GM12892 (cell line): ENCODE measurements at places on chromosomes 1 and 21.

DNA sequence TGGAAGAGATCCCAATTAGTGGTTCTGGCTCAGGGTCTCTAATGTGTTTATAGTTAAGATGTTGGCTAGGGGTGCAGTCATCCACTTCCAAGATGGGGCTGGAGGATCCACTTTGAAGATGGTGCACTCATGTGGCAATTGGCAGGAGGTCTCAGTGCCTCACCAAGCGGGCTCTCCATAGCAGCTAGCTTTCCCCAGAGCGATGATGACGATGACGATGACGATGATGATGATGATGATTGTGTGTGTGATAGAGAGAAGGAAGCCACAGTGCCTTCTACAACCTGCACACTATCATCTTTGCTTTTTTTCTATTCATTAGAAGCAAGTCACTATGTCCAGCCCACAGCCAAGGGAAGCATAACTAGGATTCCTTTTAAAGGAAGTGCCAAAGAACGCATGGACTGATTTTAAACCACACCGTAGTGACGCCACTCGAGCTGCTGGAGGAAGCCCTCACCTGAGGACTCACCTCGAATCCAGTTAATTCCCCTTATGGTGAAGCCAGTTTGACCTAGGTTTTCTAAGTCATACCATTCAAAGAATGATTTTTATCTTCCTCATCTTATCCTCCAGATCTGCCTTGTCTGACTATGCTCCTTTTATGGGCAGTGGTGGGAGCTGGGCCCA lies 49.4 kb downstream of the SRRM1 start:
- no peak for DNase-seq

DNA sequence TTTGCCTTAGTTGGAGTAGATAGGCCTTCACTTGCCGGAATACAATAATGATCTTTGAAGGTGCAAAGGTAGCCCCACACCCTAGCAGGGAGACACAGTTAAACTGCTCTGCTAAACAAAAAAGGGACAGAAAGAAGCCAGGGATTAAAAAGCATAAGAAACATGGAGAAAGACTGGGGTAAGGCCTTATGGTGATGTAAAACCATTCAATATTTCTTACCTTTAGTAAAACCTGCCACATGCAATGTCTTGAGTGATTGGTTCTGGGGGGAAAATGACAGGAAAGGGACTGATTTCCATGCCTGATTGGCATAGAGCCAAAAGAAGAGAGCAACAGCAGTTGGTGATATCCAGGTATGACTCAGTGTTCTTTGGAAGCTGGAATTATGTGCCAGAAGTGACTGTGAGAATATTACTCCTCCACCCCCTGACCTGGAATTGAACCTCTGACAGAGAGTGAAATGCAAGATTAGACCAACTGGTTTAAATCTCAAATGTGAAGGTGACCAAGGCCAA lies 8.1 kb downstream of the DNASE2B start:
- DNase-seq: no peak

- DNase-seq: no peak
These were observed 297.7 kb downstream of the PTPRC start for GRCh38 chr1:198936371-198937083.

DNA sequence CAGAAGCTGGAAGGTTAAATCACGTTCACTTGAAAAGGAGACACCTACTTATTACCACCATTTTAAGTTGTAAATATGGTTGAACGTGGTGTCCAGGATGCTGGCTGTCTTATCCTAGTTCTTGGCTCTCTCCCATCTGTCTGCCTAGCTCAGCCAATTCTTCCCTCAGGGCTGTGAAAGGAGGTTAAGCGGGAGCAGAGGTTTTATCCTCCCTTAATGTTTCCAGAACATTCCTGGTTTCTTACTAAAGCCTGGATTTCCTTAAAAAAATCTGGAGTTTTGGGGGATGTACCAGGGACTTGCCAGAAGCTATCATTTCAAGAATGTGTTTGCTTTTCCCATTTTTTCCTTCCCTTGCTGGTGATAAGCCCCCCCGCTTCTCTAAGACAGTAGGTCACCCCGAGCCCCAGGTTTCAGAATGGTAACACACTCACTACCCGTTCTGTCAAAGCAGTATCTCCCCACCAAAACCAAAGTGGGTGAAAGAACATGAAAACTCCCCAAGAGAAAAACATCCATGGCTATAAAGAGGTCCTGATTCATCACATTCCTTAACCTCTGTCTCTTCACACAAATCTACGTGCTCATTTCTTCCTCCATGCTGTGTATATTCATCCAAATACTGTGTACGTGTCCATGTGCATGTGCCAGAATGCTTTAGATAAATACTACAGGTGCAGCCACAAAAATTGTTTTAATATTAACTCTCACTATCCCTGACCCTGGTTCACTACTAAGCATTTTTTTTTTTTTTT lies 114.7 kb downstream of the MAP3K21 start:
- no peak for DNase-seq

- DNase-seq: no peak
These were observed 6.2 kb upstream of the OXCT2 start for GRCh38 chr1:39777306-39777705.

DNA sequence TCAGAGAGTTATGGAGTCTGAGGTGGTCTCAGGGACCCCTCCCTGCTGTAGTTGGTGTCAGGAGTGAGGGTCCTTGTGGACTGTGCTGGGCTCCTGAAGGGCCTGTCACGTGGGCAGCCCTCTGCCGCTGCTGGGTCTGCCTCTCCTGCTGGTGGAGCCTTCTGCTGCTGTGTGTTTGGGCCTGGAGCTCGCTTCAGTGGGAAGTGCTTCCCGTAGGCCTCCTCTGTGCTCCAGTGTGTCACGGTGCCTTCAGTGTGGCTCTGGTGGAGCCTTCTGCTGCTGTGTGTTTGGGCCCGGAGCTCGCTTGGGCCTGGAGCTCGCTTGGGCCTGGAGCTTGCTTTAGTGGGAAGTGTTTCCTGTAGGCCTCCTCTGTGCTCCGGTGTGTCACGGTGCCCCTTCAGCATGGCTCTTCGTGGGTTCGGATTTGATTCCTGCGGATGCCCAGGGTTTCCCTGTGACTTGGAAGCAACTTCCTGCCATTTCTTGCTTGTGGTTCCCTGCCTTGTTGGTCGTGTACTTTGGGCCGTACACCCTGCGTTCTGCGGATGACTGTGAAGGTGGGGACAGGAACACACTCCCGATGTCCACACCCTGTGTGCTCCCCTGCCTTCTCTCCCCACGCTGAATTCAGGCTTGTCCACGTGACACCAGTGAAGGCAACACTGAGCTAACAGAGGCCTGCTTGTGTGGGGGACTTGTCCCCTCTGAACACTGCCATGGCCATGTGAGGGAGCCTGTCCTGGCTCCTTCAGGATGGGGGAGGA lies 19.5 kb downstream of the C1orf174 start:
- no peak for DNase-seq

GRCh38 chr1:162178432-162178831 lies 108.9 kb downstream of the NOS1AP start:
- no peak for DNase-seq

DNA sequence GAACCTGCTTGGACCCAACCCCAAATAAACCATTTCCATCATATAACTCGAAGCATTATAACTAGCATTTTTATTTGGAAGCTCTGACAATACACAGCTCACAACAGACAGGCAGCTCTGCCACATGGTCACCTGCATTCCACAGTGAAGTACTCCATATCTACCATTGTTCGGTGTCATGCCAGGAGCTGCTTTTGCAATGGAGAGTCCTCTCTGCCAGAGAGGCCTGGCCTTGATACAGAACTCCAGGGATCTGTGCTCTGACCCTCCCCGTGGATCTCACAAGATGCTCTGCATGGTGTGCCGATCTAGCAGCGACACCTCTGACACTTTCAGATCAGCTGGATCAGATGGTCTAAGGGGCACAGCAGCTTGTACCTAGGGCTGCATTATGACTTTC lies 109.6 kb downstream of the SYF2 start:
- no peak for DNase-seq

DNA sequence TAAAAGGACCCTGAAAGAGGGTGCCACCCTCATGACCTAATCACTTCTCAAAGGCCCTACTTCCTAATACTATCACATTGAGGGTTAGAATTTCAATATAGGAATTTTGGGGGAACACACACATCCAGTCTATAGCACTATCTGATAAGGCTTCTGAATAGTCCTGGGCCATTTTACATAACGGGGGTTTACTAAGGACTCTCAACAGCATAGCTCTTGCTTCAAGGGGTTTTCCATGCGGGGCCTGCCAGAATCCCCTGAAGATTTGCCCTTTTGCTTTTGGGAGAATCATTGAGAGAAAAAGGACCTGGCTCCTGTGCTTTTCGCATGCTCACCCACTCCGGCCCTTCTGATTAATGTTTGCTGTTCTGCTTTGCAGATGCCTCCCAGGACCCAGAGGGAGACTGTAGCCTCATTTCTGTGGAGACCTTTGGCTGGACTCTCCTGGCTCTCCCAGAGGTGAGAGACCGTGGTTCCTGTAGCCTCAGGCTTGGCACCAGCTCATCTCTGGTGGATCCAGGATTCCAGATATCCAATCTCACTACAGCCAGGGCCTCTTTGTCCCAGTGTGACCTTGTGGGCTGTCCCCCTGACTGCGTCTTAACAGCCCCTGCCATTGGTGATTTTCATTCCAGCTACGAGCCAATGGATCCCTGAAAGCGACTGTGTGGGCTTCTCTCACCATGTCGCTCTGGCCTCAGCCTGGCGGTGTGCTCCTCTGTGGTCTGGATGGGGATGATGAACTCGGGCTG lies 72.6 kb downstream of the DDR2 start:
- DNase-seq: no peak

- no peak for DNase-seq
These were observed 67.9 kb downstream of the NOS1AP start for GRCh38 chr1:162137179-162137960.

DNA sequence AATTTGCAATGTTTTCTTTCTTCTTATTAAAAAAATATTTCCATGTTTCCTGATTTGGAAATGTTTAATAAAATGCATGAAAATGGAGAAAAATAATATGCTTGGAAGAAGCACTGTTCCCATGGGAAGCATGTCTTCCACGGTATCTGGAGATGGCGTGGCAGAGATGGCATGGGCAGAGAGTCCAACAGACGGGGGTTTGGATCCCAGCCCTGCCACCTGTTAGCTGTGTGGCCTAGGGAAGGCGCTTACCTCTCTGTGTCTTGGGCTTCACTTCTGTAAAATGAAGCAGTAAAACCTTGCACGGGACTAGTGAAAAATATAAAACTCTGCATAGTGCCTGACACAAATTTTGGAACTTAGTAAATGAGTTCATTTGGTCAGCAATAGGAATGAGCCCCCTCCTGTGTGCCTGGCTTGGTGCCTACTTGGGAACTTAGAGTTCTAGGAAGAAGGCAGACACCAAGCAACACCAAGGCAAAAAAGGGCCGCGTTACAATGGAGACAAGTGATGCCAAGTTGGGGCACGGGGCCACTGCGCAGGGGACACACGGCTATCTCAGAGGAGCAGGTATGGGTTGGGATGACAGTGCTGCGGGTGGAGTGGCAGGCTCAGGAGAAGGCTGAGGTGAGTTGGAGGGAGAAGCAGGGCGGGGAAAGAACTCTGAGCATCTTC lies 124.2 kb downstream of the KCNN3 start:
- DNase-seq: no peak

DNA sequence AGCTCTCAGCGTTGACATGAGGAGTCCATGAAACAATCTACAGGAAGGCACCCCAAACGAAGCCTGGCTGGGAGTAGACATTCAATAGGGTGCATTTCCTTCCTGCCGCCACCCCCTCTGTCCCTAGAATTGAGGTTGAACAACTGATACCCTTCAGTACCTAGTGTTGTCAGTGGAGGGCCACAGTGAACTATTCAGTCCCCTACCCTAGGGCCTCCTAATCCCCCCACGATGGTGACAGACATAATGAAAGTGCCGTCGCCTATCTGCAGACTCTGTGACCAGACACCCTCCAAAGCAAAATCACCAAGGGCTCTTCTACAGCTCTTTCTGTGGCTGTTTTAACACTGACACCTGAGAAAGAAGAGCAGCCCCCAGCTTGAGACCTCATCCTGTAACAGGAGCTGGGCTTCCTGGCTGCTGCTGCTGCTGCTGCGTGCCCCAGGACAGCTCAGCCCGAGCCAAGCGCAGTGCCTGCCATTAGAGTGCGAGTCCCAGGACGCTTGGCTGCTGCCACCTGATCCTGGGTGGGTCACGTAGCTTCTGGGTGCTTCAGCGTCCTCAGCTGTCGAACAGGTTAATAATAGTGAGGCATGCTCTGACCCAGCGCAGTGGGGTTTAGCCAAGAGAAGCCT lies 183.0 kb downstream of the ZBTB18 start:
- DNase-seq: no peak

DNA sequence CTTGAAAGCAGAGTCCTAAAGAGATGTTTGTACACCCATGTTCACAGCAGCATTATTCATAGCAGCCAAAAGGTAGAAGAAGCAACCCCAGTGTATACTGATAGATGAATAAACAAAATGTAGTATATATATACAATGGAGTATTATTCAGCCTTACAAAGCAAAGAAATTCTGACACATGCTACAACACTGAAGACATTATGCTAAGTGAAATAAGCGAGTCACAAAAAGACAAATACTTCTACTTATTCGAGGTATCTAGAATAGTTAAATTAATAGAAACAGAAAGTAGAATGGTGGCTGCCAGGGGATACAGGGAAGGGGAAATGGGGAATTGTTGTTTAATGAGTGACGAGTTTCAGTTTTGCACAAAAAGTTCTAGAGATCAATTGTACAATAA lies 23.5 kb downstream of the COP1 start:
- no peak for DNase-seq

DNA sequence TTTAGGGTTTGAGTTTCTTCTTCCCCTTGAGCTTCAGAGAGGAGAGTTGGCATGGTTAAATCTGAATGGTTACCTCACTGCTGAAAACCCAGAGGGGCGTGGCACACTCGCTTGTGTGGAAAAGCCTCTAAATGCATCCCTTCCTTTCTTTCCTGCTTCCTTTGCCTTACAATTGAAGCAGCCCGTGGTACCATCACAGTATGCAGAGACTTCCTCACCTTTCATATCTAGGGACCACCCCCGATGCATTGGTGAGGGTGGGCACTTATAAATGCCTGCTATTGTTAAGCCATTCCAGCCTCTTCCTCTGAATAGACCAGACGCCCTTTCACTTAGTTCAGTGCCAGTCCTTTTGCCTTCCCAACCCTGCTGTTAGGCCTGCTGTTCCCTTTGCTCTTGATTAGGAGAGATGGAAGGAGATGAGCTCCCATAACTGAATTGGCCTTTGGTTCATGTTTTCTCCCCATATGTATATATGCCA lies 21.9 kb upstream of the LAX1 start:
- DNase-seq: no peak

DNA sequence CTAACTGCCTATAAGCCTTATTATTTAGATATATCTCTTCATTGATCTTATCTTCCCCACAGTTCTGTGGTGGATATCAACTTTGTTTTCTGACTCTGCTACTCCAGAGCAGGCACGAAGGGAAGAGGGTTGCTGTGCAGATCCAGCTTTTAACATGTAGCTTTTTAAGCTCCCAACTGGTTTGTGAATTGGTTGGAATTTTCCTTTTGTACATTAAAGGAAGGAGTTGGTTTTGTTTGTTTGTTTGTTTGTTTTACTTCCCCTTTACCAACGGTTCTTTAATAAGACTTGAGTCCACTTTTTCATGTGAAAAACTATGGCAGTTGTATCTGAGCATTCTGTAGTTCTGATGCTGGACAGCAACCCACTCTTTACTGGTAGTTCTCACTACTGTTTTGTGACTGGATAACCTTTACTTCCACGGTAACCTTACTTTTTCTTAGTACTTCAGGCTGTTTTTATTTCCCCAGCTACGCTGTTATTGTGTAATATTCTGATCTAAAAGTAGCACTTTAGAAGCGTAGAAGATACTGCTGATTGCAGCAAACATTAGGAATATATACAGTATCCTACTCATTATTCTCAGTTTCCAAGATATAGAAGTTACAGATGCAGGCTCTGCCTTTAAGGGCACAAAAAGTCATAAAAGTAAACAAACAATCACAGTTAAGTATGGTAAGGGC lies 1.6 kb downstream of the GNPAT start:
- DNase-seq: no peak
